SJSA1 (cell line): ENCODE measurements at places on chromosomes 2 and 18.

DNA sequence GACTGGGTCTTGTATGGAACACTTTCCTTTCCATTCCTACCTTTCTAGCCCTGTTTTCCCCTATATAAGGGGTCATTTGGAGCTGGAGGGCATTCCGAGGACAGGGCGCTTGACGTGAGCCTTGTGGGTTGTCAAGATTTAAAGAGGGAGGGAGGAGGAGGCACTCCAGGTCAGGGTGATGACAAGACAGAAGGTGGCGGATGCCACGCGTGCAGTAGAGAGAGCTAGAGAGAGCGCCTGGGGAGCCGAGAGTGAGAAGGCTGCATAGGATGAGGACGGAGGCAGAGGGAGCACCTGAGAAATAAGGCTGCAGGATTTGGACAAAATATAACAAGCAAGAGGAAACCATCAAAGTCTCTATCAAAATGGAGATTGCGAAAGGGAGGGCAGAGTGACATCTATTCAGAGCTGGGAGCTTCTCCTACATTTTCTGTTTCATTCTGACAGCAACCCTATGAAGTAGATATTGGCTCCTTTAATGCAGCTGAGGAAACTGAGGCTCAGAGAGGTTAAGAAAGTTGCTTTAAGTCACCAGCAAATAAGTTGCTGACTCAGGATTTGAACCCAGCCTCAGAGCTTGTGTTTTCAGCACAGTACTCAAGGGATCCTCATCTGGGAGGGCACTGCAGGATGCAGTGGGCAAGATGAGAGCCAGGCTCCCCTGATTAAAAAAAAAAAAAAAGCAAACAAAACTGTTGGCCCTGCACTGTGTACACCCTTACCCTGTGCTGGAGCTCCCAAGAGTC lies 124.2 kb downstream of the MRO start:
- no peak for DNase-seq

DNA sequence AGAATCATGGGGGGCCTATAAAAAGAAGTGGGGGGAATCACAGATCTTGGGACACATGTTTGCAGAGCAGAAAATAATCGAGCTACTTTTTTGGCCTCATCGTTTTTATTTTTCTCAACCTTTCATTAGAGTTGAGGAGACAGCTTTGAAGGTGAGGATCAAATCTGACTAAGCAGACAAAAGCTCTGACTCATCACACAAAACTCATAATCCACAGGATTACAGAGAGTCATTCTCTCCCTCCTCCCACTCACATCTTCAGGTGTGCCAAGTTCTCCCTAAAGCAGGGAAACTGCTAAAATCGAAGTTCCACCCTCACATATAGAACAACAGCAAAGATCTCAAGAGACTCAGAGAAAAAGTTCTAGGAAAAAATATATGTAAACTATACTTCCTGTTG lies 15.6 kb downstream of the BAZ2B start:
- no peak for DNase-seq

- DNase-seq, result no peak
Measured at GRCh38 chr2:98649992-98650375, 41.6 kb downstream of the UNC50 start.

GRCh38 chr18:56902653-56903052 lies 244.2 kb upstream of the BOD1L2 start:
- DNase-seq, result no peak

- no peak for DNase-seq
Measured at GRCh38 chr18:9751371-9752031, 43.4 kb downstream of the RAB31 start.

- DNase-seq, result no peak
Measured at GRCh38 chr2:3313781-3314375, 63.7 kb downstream of the EIPR1 start.

GRCh38 chr18:75694292-75694691 lies 266.8 kb upstream of the SMIM21 start:
- DNase-seq, result no peak

DNA sequence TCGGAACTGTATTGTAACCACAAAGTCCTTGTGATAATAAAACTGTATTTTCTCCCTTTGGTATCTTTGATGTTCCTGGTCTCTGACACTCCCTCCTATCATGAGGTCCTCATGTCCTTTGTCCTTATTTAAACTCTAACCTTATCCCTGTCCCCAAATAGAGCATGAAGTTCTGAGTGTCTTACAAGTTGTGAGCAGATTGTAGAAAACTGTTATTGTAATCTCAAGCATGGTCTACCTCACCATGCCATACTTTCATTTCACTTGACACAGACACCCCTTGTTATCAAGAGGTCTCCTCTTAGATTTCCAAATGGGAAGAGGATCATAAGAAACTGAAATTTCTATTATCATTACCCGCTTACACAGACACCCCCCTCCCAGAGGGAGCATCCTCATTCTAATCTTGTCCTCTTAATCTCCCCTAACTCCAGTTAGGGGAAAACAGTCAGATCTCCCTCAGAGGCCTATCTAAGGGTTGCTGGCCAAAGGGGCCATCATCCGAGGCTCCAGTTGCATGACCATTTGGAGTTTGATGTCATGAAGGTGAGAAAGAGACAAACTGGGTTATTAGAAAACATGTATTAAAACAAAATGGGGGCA lies 29.0 kb downstream of the MYO3B start:
- no peak for DNase-seq

- DNase-seq, result no peak
Measured at GRCh38 chr2:132788310-132788838, 118.4 kb upstream of the LYPD1 start.

DNA sequence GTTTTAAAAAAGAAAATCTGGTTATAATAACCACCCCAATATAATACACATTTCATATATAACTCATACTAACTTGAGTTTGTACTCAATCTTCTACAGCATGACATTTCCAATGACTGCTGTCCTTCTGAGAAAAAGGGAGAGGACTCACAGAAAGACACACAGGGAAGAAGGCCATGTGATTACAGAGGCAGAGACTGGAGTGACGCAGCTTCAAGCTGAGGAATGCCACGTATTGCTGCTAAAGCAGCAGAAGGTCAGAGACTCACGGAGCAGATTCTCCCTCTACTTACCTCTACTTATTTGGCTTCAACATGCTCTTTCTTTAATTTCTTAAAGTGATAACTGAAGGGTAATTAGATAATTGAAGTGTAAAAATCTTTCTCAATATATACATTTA lies 753.5 kb upstream of the PKDCC start:
- DNase-seq, result no peak

- DNase-seq, result no peak
Measured at GRCh38 chr2:54871457-54872107, 148.1 kb downstream of the EML6 start.

DNA sequence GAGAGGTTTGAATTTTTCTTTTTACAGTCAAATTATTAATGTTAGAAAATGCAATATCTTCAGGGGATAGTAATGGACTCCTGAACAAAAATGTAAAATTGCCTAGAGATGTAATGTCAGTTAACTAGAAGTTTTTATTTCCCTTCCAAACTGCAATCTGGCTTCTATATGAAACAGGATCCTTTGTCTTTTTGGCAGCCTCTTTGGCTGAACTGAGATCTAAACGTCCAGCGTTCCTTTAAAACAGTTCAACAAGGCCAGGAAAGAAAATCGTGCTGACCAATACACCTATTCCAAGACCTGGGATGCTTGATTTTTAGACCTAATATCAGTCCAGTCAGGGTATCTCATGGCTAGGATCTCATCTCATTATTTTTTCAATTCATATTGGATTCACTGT lies 245.5 kb downstream of the FIGN start:
- DNase-seq, result no peak

DNA sequence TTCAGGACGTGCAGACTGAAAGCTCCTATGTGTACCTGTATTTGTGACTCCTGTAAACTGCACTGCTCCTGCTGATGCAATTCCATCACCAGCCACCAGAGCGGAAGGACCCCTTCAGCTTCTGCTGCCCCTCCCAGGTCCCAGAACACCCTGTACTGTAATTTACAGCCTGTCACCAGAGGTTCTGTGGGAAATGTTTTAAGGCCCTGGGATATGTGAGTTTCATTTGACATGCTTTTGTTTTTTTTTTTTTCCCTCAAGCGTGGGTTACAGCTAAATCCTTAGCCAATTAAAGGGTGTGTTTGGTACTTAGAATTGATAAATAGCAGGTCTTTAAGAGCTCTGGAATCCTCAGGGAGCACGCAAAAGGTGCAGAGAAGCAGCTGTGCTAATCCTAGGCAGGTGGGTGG lies 79.4 kb downstream of the KCTD1 start:
- no peak for DNase-seq

- DNase-seq, result peak; percentile 41
Measured at GRCh38 chr2:191927319-191927867, 80.5 kb upstream of the CAVIN2 start.

- no peak for DNase-seq
Measured at GRCh38 chr2:233476651-233477547, 89.7 kb downstream of the USP40 start.

- no peak for DNase-seq
Measured at GRCh38 chr2:85468704-85469349, 50.3 kb downstream of the SH2D6 start.

- no peak for DNase-seq
Measured at GRCh38 chr2:174925046-174925784, 80.0 kb downstream of the CHN1 start.
